Upper lobe of right lung (tissue), 1 donor: ENCODE measurements at places on chromosomes 13 and 19. TPM values are rescaled to one million over a fixed set of nuclear protein-coding genes. Genes with fewer than 3 reads are reported as not detected.

DNA sequence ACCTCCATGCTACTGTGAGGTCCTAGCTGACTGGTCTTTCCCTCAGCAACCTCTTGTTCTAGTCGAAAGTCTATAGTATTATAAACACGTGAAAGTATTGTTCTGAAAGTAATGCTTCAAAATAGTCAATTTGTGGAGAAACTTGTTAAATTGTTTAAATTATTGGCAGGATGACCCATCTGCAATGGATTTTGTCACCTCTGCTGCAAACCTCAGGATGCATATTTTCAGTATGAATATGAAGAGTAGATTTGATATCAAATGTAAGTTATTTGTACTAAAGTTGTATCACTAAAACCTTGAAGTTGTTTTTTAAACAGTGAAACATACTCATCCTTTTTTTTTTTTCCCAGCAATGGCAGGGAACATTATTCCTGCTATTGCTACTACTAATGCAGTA, 25.9 kb downstream of the UBA2 start:
- no peaks in the 10 kb centered on the region for H3K4me1 ChIP-seq
- H3K27ac ChIP-seq = no peak overlapping the region
- peaks cover 90% of the 10 kb centered on the region for H3K36me3 ChIP-seq
- H3K27me3 ChIP-seq = no peaks in the 10 kb centered on the region
- no peak for DNase-seq
- no peak overlapping the region for H3K4me3 ChIP-seq

The S1PR2 gene
- total RNA-seq = 21.7 TPM

The NKG7 gene
- total RNA-seq = 25.1 TPM

The ATP1A3 gene
- not detected for total RNA-seq

The NLRP5 gene
- total RNA-seq = not detected

- H3K36me3 ChIP-seq = no peaks in the 10 kb centered on the region
- H3K27ac ChIP-seq = no peak overlapping the region
- DNase-seq = no peak
- H3K4me1 ChIP-seq = no peaks in the 10 kb centered on the region
- H3K4me3 ChIP-seq = no peak overlapping the region
- H3K27me3 ChIP-seq = no peaks in the 10 kb centered on the region
These were observed 328.1 kb downstream of the MYO16 start for GRCh38 chr13:108957369-108958012.

The CATSPERD gene
- not detected for total RNA-seq

DNA sequence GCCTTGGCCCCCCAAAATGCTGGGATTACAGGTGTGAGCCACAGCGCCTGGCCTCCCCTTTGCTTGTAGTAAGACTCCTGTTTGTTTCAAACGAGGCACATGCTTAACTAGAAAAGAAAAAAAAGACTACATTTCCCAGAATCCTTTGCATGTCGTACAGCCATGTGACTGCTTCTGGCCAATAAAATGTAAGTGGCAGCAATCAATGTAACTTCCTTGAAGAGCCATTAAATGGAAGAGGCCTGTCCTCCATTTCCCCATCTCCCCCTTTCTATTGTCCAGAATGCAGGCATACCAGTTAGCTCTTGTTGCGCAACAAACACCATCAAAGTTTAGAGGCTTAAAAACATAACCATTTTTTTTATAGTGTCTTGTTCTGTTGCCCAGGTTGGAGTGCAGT, 10.4 kb upstream of the GPR32 start:
- H3K27ac ChIP-seq = no peak overlapping the region
- DNase-seq = no peak
- H3K36me3 ChIP-seq = no peaks in the 10 kb centered on the region
- H3K4me3 ChIP-seq = no peak overlapping the region

DNA sequence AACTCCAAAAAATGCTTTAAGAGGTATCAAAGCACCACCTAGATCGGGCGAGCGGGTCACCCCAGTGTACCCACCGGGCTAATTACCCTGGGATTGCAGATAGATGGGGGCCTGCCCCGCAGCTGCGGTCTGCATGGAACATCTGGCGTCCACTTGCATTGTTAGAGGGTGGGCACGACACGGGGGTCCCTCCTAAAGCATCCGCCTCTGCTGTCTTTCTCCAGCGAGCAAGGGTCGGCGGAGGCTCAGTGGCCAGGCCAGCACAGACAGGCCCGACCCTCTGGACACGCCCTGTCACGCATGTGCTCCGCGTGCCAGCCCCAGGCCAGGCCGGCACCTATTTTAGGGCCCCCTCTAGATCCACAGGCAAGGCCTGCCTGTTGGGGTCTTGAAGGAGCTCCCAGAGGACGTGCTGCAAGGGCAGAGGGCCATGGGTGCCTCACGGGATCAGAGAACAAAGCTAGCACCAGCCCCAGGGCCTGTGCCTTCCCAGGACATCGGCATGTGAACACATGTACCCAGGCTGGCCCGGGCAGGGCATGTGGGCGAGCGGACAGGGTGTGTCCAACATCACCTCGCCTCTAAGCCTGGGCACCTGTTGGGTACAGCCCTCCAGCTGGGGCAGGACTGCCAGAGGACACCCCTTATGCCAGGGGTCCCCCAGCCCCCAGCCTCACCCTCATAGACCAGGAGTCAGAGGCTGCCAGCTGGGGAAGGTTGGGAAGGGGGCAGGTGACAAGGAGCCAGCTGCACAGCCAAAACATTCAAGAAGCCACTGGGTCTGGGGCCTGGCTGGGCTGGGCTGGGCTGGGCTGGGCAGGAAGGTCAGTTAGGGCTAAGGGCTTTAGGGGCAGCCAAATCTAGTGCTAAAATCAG, 35.6 kb upstream of the NANOS3 start:
- no peaks in the 10 kb centered on the region for H3K27me3 ChIP-seq
- peak; percentile 90 for DNase-seq
- peak overlapping the region; percentile 85 for H3K4me3 ChIP-seq
- peaks cover 53% of the 10 kb centered on the region for H3K4me1 ChIP-seq

DNA sequence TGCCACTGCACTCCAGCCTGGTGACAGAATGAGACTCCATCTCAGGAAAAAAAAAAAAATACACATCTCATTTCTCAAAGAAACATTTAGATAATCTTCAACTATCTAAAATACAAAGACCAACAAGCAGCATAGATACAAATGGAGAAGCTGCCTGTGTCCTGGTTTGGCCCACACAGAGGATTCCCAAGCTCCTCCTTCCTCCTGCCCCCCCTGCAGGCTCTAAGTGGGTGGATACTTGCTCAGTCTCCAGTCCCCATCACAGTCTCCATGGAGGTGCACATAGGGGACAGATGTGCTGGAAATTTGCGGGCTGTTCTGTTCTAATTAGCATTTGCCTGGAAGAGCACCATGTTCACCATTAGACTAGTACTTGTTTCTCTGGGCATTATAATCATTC, 59.9 kb downstream of the ABCC4 start:
- peaks cover 13% of the 10 kb centered on the region for H3K4me1 ChIP-seq
- H3K4me3 ChIP-seq = no peak overlapping the region
- H3K27ac ChIP-seq = no peak overlapping the region
- no peaks in the 10 kb centered on the region for H3K27me3 ChIP-seq
- no peak for DNase-seq

GRCh38 chr19:8146877-8147581, 2.4 kb downstream of the FBN3 start:
- no peak overlapping the region for H3K27ac ChIP-seq
- H3K36me3 ChIP-seq = no peaks in the 10 kb centered on the region
- no peak overlapping the region for H3K4me3 ChIP-seq
- H3K4me1 ChIP-seq = peaks cover 4% of the 10 kb centered on the region
- peak; percentile 70 for DNase-seq
- peaks cover 39% of the 10 kb centered on the region for H3K27me3 ChIP-seq

The ANKLE1 gene
- total RNA-seq = 0.64 TPM
